ENCODE measurements at places on chromosomes 6 and 20.

- DNase-seq: no peak
Measured at GRCh38 chr20:33983371-33983770, 10.3 kb upstream of the RALY start.

GRCh38 chr6:154951345-154952200, 43.5 kb upstream of the TIAM2 start:
- no peak for DNase-seq

- no peak for DNase-seq
Measured at GRCh38 chr6:2804516-2804915, 37.1 kb downstream of the SERPINB1 start.

- no peak for DNase-seq
Measured at GRCh38 chr6:81252231-81252630, 500.2 kb downstream of the TENT5A start.

- no peak for DNase-seq
Measured at GRCh38 chr6:109420751-109421150, 19.7 kb downstream of the PPIL6 start.

DNA sequence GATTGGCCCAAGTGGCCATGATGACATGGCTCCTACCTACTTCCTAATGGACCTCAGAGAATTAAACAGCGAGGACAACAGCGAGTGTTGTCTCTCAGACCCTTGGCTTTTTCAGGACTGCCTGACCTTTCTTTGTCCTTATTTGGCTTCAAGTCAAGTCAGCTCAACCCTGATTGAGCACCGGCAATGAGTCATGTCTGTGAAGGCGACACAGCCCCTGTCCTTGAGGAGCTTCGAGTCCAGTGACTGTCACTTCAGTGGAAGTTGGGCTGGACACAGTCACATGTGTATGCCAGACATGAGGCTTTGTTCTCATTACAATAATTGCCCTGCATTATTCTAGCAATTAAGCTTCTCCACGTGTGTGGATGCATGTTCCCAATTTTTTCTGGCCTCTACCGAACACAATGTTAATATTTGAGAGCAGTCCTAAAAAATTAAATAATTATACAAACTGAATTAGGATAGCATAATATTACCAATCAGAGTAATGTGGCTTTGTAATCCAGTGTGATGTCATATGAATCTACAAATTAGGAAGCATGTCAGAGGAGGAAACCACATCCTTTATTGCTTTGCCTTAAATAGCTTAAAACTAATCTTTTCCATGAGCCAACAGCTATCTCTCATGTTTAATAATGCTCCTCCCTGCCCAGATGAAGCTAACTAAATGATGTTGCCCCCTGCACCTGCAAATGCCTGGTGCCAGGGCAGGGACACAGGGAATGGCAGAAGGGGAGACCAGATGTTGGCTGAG, 178.6 kb downstream of the CDH26 start:
- no peak for DNase-seq

GRCh38 chr6:88263591-88263990, 97.4 kb upstream of the CNR1 start:
- no peak for DNase-seq

DNA sequence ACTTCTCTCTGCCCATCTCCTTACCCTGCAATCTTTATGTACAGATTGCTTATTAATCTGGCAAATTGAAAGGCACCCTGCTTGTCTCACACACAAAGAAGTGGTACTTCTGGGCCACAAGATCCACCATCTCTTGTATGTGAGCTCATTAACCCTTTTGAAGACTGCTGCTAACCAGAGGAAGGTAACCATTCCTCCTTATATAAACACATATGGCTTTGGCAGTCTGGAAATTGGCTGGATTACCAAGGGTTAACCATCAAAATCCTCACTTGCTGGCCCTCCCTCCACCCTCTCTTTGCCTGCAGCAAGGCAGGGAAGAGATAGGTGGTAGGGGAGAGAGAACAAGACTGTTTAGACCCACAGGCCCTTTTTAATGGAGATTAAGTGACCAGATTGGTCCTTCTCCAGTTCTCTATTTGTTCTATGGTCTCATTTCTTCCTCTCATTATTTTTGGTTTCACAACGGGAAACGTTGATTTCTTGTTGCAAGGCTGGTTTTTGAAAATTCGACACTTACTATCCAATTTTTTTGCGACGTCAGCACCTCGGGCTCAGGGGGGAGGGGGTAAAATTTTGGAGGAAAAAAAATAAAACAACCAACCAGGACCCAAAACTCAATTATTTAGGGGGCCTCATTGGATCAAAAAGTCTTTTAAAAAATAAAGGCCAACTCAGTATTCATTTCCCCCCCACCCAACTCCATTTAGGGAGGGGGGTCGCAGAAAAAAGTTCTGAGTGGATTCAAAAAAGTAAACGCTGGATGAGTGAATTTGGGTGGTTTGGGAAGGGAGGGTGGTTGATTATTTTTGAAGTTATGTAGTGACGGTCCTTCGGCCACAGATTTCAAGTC, 859 bp downstream of the PPP1R10 start:
- DNase-seq: peak; percentile 76
